ENCODE measurements at places on chromosomes 4 and X. TPM values are rescaled to one million over a fixed set of nuclear protein-coding genes. Genes with fewer than 3 reads are reported as not detected.

DNA sequence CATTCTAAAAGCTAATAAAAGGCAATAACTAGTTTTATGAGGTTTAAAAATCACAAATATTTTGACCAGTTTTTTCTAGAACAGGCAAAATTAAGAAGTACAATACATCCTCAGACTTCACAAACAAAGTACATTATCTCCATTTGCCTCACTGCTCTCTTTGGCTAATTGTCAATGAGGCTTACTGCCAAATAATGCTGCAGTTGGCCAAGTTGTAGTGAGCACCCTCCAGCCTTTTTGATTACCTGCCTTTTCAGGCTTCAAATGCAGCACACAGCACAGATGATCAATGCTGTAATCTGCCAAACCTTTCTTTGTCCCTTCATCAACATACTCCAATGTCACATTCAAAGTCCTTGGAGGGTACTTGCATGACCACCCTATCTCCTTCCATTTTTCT lies 605.2 kb downstream of the KLHL13 start:
- no peak overlapping the region for H3K4me3 ChIP-seq
- H3K4me1 ChIP-seq, result no peaks in the 10 kb centered on the region
- no peaks in the 10 kb centered on the region for H3K36me3 ChIP-seq
- H3K27me3 ChIP-seq, result no peaks in the 10 kb centered on the region

The PCDH7 gene
- not detected for total RNA-seq

The MCF2 gene
- 0.52 TPM for total RNA-seq

DNA sequence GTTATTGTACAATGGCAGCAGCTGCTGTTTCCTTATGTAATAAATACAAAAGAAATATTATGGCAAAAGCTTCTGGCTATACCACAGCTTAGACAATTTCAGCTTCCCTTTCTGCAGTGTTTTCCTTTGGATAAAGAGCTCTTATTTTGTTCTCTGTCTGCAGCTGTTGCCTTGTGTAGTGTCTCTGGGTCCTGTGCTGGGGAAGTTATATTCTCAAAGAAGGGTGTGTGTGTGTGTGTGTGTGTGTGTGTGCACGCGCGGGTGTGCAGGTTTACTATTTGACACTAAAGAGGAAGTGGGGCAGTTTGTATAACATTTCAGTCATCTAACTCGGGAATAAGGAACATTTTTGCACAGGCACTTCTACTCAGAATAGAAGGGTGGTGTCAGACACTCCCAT lies 83.6 kb downstream of the REPS2 start:
- no peaks in the 10 kb centered on the region for H3K36me3 ChIP-seq
- no peak overlapping the region for H3K27ac ChIP-seq
- H3K4me1 ChIP-seq, result no peaks in the 10 kb centered on the region
- no peak overlapping the region for H3K4me3 ChIP-seq
- DNase-seq, result no peak
- H3K27me3 ChIP-seq, result peaks cover 2% of the 10 kb centered on the region

DNA sequence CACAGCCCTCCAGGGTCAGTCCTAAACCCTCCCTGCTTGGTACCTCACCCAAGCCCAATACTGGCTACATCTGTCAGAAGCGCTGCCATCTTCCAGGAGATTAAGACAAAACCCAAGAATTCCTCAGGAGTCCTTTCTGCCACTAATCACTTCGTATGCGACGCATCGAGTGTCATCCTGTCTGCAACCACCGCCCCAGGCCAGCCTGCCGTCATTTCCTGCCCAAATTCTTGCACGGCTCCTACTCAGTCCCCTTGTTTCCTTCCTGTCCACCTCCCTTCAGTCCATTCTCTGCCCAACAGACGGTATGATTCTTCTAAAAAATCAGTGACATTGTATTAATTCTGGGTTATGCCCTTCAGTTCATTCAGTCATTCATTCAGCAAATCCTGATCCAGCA lies 113.6 kb downstream of the NFKB1 start:
- peak; percentile 26 for DNase-seq
- H3K27me3 ChIP-seq, result no peaks in the 10 kb centered on the region
- peak overlapping the region; percentile 70 for H3K4me3 ChIP-seq
- H3K4me1 ChIP-seq, result peaks cover 85% of the 10 kb centered on the region
- H3K36me3 ChIP-seq, result peaks cover 70% of the 10 kb centered on the region
- H3K27ac ChIP-seq, result peak overlapping the region; percentile 95

DNA sequence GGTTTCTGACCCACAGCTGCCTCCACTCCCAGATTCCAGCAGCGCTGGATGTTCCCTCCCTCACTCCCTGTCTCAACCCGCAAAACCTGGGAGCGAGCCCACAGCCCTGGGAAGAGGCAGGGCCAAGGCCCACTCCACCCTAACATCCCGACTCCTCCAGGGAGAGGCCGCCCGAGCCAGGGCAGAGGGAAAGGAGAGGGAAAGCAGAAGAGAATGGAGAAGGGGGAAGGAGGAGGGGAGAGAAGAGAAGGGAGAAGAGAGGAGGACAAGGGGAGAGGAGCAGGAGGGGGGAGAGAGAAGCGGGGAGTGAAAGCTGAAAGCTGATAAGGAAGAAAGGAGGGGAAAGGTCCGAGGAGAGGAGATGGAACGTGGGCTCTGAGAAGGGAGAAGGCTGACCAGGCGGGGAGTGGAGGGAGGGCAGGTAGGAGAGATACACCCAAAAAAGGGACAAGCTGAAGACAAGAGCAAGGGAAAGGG lies 120.2 kb upstream of the PJA1 start:
- H3K27ac ChIP-seq, result no peak overlapping the region
- H3K36me3 ChIP-seq, result no peaks in the 10 kb centered on the region
- H3K27me3 ChIP-seq, result no peaks in the 10 kb centered on the region
- H3K4me3 ChIP-seq, result no peak overlapping the region

GRCh38 chrX:107562482-107562881 lies 65.8 kb upstream of the PRPS1 start:
- no peak overlapping the region for H3K4me3 ChIP-seq
- H3K27ac ChIP-seq, result no peak overlapping the region
- no peaks in the 10 kb centered on the region for H3K36me3 ChIP-seq

GRCh38 chrX:115966920-115967319 lies 203.6 kb upstream of the AGTR2 start:
- no peak overlapping the region for H3K27ac ChIP-seq
- no peak for DNase-seq
- H3K4me3 ChIP-seq, result no peak overlapping the region
- no peaks in the 10 kb centered on the region for H3K27me3 ChIP-seq
- H3K36me3 ChIP-seq, result no peaks in the 10 kb centered on the region

- H3K27ac ChIP-seq, result no peak overlapping the region
- no peak overlapping the region for H3K4me3 ChIP-seq
- no peaks in the 10 kb centered on the region for H3K27me3 ChIP-seq
- no peaks in the 10 kb centered on the region for H3K4me1 ChIP-seq
- DNase-seq, result no peak
Measured at GRCh38 chrX:13829983-13830382, 13.1 kb upstream of the GPM6B start.

DNA sequence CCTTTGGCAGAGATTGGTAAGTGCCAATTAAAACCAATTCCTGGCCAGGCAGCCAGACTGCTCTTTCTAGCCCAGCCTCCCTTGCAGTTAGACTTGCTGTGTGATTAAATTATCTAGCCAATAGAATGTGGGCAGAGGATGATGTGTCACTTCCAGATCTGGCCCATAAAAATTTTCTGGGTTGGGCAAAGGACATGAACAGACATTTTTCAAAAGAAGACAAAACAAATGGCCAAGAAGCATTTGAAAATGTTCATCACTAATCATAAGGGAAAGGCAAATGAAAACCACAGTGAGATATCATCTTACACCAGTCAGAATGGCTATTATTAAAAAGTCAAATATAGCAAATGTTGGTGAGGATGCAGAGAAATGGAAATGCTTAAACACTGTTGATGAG lies 71.4 kb upstream of the STIM2 start:
- peaks cover 4% of the 10 kb centered on the region for H3K27me3 ChIP-seq
- peaks cover 6% of the 10 kb centered on the region for H3K4me1 ChIP-seq
- no peak for DNase-seq
- H3K27ac ChIP-seq, result no peak overlapping the region

DNA sequence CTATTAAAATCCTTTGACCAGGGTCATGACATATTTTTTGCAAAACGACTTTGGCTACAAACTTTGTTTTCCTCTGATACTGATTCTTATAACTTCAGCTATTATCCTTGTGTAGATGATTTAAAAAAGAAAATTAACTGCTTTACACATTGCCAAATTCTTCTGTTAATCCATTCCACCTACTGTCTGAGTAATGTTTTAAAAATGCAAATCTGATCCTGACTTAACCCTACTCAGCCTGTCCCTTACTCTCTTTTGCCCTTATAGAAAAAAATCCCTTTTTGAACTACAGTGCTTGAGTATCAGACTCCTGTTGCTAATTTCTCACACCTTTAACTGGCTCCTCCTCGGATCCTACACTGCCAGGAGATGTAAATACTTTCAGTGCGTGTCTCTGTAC lies 723.1 kb downstream of the ADGRL3 start:
- no peaks in the 10 kb centered on the region for H3K36me3 ChIP-seq
- no peaks in the 10 kb centered on the region for H3K27me3 ChIP-seq
- H3K27ac ChIP-seq, result no peak overlapping the region
- no peak overlapping the region for H3K4me3 ChIP-seq
- no peak for DNase-seq
- H3K4me1 ChIP-seq, result no peaks in the 10 kb centered on the region

The SRPK3 gene
- total RNA-seq, result not detected

GRCh38 chrX:115236560-115236959 lies 2.7 kb upstream of the LRCH2 start:
- H3K27me3 ChIP-seq, result peaks cover 25% of the 10 kb centered on the region
- H3K27ac ChIP-seq, result no peak overlapping the region
- no peak overlapping the region for H3K4me3 ChIP-seq
- DNase-seq, result no peak

The PAGE4 gene
- total RNA-seq, result not detected

The CLCN5 gene
- 2.8 TPM for total RNA-seq

All from activated T-helper 1 cell treated with anti-CD3 and anti-CD28 coated beads, Interleukin-12 subunit alpha, Interleukin-12 subunit beta, Interleukin-2, Interleukin-4 antibody, amounts not matched to agents 30 ng/mL and 10 ng/mL and 1 ng/mL, durations not matched to agents 14 hours and 24 hours and 36 hours (primary cell).